ENCODE measurements at places on chromosomes 16 and 17.
A peak's percentile ranks its signal among the peaks of the same experiment; 100 is the strongest.

GRCh38 chr17:60548990-60549389 lies 22.9 kb upstream of the APPBP2 start:
- DNase-seq: no peak

GRCh38 chr16:87552772-87553573 lies 49.3 kb upstream of the JPH3 start:
- no peak for DNase-seq

DNA sequence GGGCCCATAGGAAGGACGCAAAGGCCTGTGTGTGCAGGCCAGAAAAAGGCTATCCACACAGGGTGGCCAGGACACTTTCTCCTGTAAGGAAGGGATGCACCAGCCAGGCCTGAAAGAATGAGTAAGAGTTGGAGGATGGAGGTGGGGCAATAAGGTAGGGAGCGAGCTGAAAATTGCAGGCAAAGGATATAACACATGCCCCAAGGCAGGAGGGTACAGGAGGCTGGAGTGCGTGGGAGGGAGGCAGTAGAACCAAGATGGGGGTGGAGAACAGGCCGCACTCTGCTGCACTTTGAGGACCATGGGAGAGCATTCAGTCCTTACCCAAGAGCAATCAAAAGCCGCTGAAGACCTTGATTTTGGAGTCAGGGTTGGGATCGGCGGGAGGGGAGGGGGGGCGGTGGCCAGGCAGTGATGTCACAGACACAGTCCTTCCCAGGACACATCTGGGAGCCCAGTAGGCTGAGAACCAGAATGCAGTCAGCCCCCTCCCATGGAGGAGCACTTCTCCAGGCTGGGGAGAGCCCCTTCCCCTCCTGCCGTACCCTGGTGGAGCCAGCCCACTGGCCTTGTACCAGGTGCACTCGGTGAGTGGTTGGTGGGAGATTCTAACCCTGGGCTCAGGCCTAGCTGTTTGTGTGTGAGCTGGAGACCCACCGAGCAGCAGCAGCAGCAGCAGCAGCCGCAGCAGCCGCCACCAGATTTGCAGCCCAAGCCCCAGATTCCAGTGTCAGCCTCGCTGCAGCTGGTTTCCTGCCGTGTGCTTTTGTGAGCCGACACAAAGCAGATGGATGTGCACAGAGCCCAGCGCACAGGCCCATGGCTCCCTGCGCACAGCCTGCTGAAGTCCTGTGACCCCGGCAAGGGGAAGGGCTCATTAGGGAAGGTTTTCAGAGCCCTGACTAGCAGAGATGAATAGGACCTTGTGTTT lies 17.5 kb downstream of the ANKRD40 start:
- DNase-seq: no peak

- DNase-seq: peak; percentile 91
These were observed 532 bp downstream of the KDM6B start for GRCh38 chr17:7834542-7834956.

- DNase-seq: peak; percentile 57
These were observed 19.9 kb downstream of the CYB5D2 start for GRCh38 chr17:4162775-4163466.

- DNase-seq: no peak
These were observed 146.6 kb downstream of the SKAP1 start for GRCh38 chr17:48283411-48283810.

- DNase-seq: no peak
These were observed 28.8 kb upstream of the MTSS2 start for GRCh38 chr16:70714581-70715054.

DNA sequence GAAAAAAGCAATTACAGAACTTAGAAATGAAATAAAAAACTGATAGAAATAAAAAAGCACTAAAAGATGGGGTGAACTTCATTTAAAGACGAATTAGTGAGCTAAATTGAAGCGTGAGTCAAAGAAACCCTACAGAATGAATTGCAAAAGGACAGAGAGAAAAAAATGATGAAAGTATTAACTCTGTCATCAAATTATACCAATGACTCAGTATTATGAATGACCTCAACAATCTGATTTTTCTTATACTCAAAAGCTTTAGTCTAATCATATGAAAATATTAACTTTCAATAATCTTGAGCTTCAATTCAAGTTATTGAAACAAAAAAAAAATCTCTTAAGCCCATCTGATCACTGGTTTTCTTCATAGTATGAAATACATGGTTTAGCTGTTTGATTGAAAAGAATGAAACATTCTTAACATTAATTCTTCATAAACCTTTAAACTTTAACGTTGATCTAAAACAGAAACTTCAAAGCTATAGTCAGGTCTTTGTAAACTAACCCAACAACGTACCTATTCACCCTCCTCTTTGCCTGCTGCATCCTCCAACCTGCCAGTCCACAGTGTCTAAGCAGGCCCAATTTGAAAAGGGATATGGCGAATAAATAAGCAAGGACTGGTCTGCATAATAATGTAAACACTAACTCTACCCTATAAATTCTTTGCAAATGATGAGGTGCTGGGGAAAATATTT lies 6.6 kb downstream of the ABCA5 start:
- DNase-seq: no peak

DNA sequence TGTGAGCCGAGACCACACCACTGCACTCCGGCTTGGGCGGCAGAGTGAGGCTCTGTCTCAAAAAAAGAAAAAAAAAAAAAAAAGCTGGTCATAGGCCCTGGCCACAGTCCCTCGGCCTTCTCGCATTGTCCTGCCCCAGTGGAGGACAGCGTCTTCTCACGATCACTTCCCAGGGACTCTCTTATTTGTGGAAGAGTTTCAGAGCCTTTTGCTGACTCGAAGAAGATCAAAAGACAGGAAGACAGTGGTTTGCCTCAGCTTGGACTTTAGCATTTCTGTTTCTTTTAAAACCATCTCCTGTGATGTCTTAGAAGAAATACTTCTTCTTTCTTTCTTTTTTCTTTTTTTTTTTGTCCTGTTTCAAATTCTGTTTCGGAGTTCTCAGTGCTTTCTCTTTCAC lies 210.0 kb downstream of the FTO start:
- DNase-seq: no peak
